MV-4-11 (cell line): ENCODE measurements at places on chromosomes 11 and 22.

DNA sequence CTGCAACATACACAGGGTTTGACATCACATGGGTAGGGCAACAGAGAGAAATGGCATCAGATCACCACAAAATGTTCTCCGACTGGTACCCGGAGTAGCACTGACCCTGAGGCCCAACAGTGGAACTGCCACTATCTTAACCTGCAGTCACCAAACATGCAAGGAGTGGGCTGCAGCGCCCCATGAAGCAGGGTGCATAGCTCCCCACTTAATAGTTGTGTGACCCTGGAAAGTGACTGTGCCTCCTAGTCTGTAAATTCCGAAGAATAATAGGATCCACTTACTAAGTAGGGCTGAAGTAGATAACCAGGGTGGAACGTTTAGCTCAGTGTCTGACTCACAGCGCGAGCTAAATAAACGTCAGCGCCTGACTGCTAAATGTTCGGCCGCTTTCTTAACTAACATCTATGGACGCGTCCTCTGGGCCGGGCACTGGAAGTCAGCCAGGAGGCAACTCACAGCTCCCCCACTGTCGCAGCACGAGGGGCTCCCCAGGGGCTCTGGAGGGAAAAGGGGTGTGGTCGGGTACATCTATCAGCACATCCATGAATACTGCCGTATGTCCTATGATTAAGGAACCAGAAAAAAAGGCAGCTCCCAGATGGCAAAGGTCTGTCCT lies 777 bp downstream of the LTO1 start:
- DNase-seq = no peak

GRCh38 chr11:110286298-110287040 lies 9.9 kb downstream of the RDX start:
- DNase-seq = no peak

DNA sequence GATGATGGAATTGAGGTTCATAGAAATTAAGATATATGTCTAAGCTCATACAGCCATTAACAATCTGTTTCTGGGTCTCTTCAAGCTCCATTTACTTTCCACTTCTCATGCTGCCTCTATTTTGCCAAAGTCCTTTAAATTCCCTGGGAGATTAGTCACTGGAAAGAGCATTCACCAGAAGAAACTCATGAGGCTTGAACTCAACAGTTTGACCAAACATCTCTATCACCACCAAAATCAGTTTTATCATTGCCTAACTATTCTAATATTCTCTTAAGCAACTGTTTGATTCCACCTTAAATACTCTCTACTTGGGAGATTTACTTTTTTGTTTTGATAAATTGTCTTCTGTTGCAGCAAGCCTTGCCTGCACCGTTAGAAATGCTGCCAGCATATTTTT lies 881.3 kb downstream of the KCNA4 start:
- no peak for DNase-seq

DNA sequence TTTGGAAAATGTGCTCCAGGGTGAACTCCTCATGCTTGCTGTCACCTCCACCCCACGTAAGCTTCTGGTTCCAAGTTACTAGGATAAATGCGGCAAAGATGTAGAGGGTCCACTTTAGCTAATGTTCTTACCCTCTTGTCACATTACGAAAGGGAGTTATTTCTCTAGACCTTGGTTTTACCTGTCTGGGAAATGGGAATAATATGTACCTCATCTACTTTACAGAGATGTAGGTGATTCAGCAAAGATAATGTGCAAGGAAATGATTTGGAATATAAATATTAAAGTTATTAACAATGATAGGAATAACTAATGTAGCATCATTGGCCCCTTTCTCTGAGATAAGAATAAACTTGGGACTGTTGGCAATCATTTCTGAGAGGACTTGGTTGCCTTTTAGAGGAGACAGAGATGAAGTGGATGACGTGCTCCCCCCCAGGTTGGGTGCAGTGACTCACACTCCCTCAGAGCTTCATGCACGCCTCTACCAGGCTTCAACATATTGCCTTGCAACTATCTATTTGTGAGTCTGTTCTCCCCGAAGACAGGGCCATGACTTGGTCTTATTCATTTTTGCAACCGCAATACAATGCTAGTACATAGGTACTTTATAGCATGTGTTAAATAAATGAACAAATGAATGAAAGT lies 97.1 kb downstream of the ME3 start:
- DNase-seq = no peak

DNA sequence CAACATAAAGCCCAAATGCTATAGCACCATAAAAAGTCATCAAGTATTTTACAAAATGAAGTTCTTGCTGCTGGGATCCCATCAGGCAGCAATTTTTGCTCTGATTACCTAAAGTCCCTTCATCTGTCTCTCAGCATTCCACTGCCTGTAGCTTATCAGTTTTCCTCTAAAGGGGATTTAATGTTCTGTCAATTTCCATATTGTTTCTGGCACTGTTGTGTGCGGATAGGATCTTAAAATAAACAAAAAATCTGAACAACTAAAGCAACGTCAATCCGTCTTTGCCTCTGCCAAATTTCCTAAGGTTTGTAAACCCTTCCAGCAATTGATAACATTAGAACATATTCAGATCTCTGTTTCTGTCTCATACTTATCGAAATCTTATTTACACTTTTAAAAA lies 1126.3 kb upstream of the RAG2 start:
- no peak for DNase-seq

DNA sequence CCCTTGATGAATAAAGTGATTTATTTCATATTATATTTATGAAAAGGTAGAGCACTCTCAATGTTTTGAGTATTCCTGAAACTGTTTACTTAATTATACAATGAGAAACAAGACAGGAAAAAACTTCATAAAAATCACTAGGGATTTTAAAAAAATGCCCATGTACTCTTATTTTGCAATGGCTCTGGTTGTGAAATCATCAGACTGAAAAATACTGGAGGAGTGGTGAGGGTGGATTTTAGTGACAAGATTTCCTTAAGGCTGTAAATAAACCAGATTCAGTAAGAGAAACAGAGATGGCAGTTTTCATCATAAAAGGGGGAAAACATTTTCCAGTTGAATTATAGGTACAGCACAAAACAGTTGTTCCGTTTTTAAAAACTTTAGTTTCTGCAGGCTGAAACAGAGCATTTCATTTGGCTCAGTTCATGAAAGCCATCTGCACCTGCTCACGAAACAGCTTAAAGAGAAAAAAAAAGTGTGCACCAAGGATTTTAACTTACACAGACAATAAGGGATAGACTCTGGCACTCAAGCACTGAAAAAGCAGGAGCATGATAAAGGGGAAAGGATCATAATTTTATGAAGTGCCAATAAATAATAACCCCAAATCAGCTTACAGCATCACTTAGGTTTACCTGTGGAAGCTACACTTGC lies 100.7 kb downstream of the MAML2 start:
- DNase-seq = peak; percentile 67

GRCh38 chr22:25774575-25775026 lies 32.6 kb downstream of the MYO18B start:
- no peak for DNase-seq

- no peak for DNase-seq
Observed at GRCh38 chr11:77040401-77040777, 6.2 kb downstream of the B3GNT6 start.

DNA sequence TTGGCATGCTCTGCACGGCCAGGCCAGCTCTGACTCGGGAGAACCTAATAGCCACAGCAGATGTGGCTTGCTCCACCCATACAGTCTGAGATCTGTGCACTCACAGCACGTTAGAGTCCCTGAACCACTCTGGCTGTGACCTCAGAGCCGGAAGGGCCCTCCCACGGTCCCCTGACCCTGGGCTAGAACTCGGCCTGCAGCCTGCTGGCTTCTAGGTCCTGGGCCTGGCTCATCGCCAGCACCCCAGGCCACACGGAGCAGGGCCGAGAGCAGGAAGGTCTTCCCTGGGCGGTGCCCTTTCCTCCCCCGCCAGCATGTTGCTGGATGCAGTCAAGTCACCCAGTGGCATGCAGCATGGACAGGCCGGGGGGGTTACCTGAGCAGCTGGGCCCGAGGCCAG lies 35.3 kb upstream of the TTLL12 start:
- DNase-seq = no peak

DNA sequence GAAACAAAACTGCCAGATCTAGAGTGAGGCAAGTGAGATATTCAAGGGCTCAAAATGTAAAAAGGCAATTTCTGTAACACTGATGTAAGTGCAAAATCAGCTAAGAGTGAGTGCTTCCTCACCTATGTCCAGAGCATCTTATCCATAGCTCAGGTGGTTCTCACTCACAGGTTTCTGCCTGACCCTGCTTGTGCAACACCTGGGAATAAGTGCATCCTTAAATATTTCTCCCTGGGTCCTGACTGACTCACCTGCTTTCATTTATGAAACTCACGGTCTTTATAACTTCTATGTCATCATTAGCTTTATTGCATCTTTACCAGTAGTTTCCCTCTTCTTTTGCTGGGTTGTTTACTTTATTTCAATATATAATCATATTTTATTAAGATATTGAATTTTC lies 260.6 kb downstream of the CNTN5 start:
- DNase-seq = no peak

DNA sequence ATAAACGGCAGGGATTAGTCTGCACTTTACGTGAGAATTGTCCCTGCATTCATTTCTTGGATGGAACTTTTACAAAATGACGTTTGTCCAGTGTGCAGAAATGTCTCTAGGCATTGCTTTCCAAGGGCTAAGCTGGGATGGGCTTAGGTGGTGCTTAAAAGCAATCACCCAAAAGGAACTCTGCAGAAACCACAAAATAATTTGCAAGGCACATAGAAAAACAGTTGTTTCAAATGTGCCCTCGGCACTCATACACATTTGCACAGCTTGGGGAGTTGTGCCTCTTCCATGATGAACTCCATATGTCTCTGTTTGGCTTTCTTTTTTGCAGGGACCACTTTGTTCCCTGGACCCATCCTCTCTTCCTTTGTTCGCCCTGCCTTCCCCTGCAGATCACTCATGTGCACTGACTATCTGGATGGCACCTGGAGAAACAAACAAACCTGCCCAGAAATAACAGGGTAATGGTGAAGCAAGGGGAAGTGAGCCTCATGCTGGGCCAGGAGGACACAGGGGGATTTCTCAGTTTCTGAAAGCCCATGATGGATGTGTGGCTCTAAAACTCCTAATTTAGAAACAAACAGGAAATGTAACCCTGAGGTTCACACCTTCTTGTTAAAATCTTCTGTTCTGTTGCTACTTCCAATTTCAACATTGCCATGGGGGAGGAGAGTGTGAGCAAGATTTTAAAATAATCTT lies 150.2 kb downstream of the SNX19 start:
- peak; percentile 44 for DNase-seq

GRCh38 chr22:20836987-20837823 lies 21.4 kb downstream of the PI4KA start:
- no peak for DNase-seq

GRCh38 chr22:20459152-20459542 lies 21.5 kb upstream of the SCARF2 start:
- no peak for DNase-seq

- DNase-seq = no peak
Observed at GRCh38 chr11:19872512-19873145, 160.0 kb downstream of the NAV2 start.

DNA sequence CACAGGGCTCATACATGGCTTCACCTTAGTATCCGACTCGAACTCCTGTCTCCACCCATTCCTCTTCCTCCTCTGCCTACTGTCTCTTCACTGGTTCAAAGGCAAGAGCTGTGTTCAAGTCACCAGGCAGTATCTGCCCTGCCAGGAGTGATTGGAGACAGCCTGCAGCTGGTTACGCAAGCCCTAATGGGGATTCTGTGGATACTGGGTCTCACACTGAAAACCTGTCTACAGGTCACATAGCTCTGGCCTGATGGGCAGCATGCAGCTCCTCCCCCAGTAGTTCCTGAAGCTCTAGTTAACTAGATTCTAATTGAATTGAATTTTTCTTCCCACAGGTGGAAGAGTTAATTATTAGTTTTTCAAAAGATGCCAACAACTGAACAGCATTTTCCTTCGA lies 332.2 kb downstream of the TMEM135 start:
- no peak for DNase-seq

DNA sequence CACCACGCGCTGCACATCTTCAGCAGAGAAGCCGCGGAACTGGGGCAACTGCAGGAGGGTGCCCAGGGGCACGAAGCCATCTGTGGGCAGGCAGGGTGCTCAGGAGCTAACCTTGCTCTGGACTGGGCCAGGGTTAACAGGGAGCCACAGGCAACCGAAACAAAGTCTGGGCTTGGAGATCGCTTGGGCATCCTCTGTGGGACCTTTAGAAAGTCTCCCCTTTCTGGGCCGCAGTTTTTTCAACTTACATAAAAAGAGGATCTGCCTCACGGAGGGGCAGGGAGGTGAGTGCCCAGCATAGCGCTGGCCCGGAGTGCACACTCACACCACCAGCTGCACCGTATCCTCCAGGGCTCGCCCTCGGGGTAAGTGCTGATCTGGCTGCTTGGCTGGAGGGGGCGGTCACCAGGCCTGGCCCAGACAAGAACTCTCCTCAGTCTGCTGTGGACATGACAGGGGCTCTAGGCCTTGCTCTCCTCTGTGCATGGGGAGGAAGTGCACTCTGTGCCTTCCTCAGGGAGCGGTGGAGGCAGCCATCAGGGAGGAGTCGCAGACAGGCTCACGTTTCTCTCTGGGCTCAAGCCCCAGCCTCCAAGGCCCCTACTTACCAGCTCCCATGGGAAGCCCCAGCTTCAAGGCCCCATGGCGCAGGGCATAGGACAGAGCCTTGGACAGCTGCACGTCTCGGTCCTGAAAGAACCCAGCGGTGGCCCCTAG lies 937 bp downstream of the TRPT1 start:
- no peak for DNase-seq

- peak; percentile 26 for DNase-seq
Observed at GRCh38 chr11:72588421-72589410, 85.5 kb downstream of the PDE2A start.

- no peak for DNase-seq
Observed at GRCh38 chr11:61482513-61482912, 26.0 kb upstream of the LRRC10B start.

DNA sequence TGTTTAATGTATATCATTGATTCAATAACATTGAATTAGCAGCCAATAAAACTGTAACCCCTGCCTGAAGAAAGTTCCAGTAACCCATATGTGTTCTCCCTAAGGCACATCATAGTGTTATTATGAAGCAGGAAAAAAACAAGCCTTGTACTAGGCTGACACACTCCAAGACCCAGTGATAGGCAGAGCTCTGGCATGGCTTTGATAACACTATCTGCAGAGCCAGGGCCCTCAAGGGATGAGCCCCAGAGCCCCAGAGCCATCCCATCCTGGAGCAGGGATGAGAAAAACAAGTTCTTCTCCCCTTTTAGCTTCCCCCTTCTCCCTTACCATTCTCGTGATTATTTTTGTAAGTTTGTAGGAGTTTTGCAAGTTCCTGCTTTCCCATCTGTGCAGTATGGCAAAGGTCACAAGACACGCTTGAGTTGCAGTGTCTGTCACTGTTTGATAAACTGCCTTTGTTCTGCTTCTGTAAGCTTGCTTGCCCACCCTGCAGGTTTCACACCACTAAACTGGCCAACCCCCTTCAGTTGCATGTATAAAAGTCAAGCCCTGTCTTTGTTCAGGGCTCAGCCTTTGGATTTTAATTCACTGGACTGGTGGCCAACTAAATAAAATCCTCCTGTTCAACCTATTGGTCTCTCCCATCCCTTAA lies 22.3 kb upstream of the GUCY1A2 start:
- peak; percentile 90 for DNase-seq

GRCh38 chr11:121237686-121238658 lies 54.6 kb upstream of the SC5D start:
- no peak for DNase-seq
